CD4-positive, alpha-beta memory T cell (primary cell): ENCODE measurements at places on chromosomes 7 and 10. TPM values are rescaled to one million over a fixed set of nuclear protein-coding genes. Genes with fewer than 3 reads are reported as not detected.

GRCh38 chr7:111223802-111224253 is 132.9 kb downstream of the LRRN3 start:
- no peaks in the 10 kb centered on the region for H3K36me3 ChIP-seq
- H3K27ac ChIP-seq, result no peak overlapping the region
- DNase-seq, result no peak
- H3K27me3 ChIP-seq, result no peaks in the 10 kb centered on the region

- H3K27me3 ChIP-seq, result no peaks in the 10 kb centered on the region
- no peaks in the 10 kb centered on the region for H3K36me3 ChIP-seq
- no peak for DNase-seq
- no peaks in the 10 kb centered on the region for H3K4me1 ChIP-seq
- H3K27ac ChIP-seq, result no peak overlapping the region
Observed at GRCh38 chr10:33385686-33386085, 51.2 kb upstream of the NRP1 start.

DNA sequence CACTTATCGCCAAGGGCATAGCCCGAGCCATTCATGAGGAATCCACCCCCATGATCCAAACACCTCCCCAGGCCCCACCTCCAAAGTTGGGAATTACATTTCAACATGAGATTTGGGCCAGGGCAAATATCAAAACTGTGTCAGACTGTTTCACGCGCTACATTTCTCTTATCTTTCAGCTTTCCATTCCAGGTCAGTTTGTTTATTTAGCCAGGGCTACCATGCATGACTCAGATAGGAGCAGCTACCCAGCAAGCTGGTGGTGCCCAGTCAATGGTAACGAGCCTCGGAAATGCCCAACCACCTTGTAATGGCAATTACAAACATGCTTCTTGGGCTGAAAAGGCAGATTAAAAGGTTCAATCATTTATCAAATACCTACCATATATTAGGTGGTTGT is 43.6 kb upstream of the BAMBI start:
- H3K27ac ChIP-seq, result no peak overlapping the region
- H3K4me3 ChIP-seq, result no peak overlapping the region
- no peak for DNase-seq
- no peaks in the 10 kb centered on the region for H3K36me3 ChIP-seq
- H3K4me1 ChIP-seq, result no peaks in the 10 kb centered on the region

DNA sequence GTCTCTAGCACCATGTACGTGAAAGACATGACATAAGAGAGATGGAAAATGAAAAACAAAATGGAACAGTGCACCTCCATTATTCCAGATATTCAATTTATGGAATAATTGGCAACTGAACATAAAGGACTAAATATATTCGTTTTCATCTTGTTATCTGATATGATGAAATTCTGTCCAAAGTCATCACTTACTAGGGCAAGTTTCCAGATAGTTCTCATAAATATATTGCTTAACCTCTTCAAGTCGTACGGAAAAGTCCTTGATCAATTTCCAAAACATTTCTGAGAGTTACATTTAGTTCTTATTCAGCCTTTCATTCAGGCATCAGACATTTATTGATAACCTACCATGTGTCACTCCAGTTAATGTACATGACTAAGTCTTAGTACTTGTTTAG is 185.2 kb downstream of the HGF start:
- no peak overlapping the region for H3K4me3 ChIP-seq
- no peak overlapping the region for H3K27ac ChIP-seq
- H3K27me3 ChIP-seq, result no peaks in the 10 kb centered on the region
- H3K36me3 ChIP-seq, result no peaks in the 10 kb centered on the region
- H3K4me1 ChIP-seq, result no peaks in the 10 kb centered on the region
- no peak for DNase-seq

DNA sequence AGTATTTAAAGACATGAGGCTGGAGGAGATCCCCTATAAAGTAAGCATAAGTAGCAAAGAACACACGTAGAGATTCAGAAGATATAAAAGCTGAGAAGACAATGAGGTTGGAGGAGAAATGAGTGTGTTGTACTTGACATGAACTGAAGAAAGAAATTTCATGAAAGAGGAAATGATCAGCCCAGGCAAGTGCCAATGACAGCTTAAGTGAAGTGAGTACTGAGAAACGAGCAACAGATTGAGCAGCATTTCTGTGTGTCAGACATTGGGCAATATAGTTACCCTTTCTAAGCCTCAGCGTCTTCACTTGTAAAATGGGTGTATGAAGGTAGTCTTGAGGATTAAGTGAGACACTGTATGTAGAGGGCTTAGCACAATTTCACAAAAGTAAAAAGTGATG is 4.8 kb upstream of the LIPA start:
- H3K4me3 ChIP-seq, result no peak overlapping the region
- no peaks in the 10 kb centered on the region for H3K27me3 ChIP-seq
- H3K4me1 ChIP-seq, result peaks cover 3% of the 10 kb centered on the region
- H3K36me3 ChIP-seq, result no peaks in the 10 kb centered on the region
- H3K27ac ChIP-seq, result no peak overlapping the region

- no peaks in the 10 kb centered on the region for H3K27me3 ChIP-seq
- H3K4me1 ChIP-seq, result no peaks in the 10 kb centered on the region
- no peaks in the 10 kb centered on the region for H3K36me3 ChIP-seq
- no peak for DNase-seq
Observed at GRCh38 chr7:115368998-115369397, 447.1 kb downstream of the MDFIC start.

GRCh38 chr7:106957766-106958165 is 86.7 kb upstream of the PRKAR2B start:
- H3K27ac ChIP-seq, result no peak overlapping the region
- no peaks in the 10 kb centered on the region for H3K36me3 ChIP-seq
- H3K27me3 ChIP-seq, result no peaks in the 10 kb centered on the region
- no peak for DNase-seq

DNA sequence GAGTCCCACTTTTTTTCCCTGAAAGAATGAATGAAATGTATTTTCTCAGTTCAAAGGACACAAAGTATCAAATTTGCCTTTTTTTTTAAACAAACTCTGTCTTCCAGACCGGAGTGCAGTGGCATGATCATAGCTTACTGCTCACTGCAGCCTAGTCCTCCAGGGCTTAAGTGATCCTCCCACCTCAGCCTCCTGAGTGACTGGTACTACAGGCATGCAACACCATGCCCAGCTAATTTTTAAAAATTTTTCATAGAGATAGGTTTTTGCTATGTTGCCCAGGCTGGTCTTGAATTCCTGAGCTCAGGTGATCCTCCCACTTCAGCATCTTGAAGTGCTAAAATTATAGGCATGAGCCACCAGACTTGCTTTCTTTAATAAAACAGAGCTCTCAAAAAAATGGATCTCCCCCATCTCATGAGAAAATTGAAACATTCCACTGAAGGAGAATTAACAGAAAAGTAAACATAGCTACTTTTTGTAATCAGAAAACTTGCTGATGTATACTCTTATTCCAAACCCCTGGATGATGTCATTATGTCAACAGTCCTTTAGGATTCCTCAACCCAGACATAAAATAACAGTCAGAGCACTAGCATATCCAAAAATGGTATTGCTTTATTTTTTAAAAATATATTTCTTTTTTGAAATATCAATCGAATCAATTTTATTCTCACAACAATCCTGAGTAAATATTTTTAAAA is 12.3 kb upstream of the TRDMT1 start:
- no peak overlapping the region for H3K27ac ChIP-seq
- H3K27me3 ChIP-seq, result no peaks in the 10 kb centered on the region
- no peaks in the 10 kb centered on the region for H3K36me3 ChIP-seq
- no peak for DNase-seq
- H3K4me1 ChIP-seq, result peaks cover 17% of the 10 kb centered on the region

- no peak overlapping the region for H3K4me3 ChIP-seq
- peaks cover 7% of the 10 kb centered on the region for H3K4me1 ChIP-seq
- no peaks in the 10 kb centered on the region for H3K27me3 ChIP-seq
- no peak for DNase-seq
- H3K36me3 ChIP-seq, result no peaks in the 10 kb centered on the region
Observed at GRCh38 chr7:92768501-92769393, 67.6 kb downstream of the CDK6 start.

DNA sequence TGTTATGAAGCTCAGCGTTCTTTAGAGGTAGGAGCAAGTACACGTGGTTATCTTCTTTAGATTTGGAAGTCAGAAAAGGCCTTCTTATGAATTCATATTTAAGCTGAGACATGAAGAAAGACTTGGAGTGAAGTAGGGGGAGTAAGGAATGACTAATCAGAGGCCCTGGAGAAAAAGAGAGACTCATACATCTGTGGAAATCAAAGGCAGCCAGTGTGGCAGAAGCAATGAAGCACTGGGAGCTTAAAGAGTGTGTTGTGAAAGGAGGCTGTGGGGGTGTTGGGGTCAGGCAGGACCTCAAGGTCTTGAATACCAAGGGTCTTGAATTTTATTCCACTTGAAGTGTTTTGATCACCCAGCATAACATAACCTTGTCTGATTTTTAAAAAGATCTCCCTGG is 35.7 kb upstream of the FGL2 start:
- no peak for DNase-seq
- peaks cover 9% of the 10 kb centered on the region for H3K4me1 ChIP-seq
- no peak overlapping the region for H3K27ac ChIP-seq
- H3K36me3 ChIP-seq, result no peaks in the 10 kb centered on the region
- H3K4me3 ChIP-seq, result no peak overlapping the region
- H3K27me3 ChIP-seq, result no peaks in the 10 kb centered on the region

DNA sequence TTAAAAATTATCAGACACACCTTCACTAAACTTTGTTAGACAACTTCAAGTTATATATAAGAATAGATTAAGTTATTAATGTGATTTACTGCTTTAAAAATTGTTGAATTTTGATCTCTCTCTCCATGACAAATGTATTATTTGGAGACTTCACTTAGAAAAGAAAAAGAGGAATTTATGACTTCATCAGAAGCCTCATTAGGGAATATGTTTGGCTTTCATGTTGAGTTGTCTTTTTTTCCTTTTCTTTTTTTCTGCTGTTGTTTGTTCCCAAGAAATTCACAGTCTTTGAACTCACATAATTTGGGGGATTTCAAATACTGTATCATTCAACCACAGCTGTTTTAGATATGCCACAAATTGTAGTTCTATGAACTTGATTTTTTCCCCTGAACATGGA is 149.5 kb downstream of the PPP1R9A start:
- no peaks in the 10 kb centered on the region for H3K27me3 ChIP-seq
- no peak overlapping the region for H3K27ac ChIP-seq
- H3K4me1 ChIP-seq, result no peaks in the 10 kb centered on the region
- no peak for DNase-seq

GRCh38 chr10:102615361-102615760 is 28.9 kb upstream of the TRIM8 start:
- no peaks in the 10 kb centered on the region for H3K27me3 ChIP-seq
- peaks cover 28% of the 10 kb centered on the region for H3K36me3 ChIP-seq

DNA sequence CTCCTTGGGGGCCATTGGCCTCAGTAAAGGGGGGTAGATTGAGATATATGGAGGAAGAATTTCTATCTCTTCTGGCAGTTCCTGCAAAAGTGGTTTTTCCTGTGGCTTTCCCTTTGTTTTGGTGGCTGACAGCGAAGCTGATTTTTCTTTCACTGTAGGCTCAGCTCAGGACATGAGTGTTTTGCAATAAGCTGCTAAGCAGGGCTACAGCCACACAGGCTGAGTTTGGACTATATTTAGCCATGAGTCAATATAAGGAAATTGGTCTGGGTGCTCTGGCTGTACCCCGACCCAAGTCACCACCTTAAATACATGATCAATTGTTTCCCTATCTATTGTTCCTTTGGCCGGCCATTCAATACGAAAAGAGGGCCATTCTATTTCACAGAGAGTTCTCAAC is 212.7 kb upstream of the KCND2 start:
- H3K4me3 ChIP-seq, result no peak overlapping the region
- no peaks in the 10 kb centered on the region for H3K4me1 ChIP-seq
- no peak overlapping the region for H3K27ac ChIP-seq
- H3K36me3 ChIP-seq, result no peaks in the 10 kb centered on the region

GRCh38 chr10:86449926-86450558 is 71.5 kb downstream of the WAPL start:
- peaks cover 10% of the 10 kb centered on the region for H3K4me1 ChIP-seq
- no peaks in the 10 kb centered on the region for H3K27me3 ChIP-seq
- H3K36me3 ChIP-seq, result peaks cover 43% of the 10 kb centered on the region
- DNase-seq, result no peak
- H3K4me3 ChIP-seq, result no peak overlapping the region
- no peak overlapping the region for H3K27ac ChIP-seq

GRCh38 chr10:114272696-114273095 is 33.6 kb downstream of the VWA2 start:
- H3K27ac ChIP-seq, result no peak overlapping the region
- no peaks in the 10 kb centered on the region for H3K36me3 ChIP-seq
- no peak for DNase-seq
- no peaks in the 10 kb centered on the region for H3K4me1 ChIP-seq

- H3K27ac ChIP-seq, result no peak overlapping the region
- H3K4me3 ChIP-seq, result no peak overlapping the region
- DNase-seq, result peak; percentile 55
- H3K36me3 ChIP-seq, result no peaks in the 10 kb centered on the region
- H3K4me1 ChIP-seq, result no peaks in the 10 kb centered on the region
- no peaks in the 10 kb centered on the region for H3K27me3 ChIP-seq
Observed at GRCh38 chr10:6416892-6417512, 163.1 kb downstream of the PRKCQ start.

DNA sequence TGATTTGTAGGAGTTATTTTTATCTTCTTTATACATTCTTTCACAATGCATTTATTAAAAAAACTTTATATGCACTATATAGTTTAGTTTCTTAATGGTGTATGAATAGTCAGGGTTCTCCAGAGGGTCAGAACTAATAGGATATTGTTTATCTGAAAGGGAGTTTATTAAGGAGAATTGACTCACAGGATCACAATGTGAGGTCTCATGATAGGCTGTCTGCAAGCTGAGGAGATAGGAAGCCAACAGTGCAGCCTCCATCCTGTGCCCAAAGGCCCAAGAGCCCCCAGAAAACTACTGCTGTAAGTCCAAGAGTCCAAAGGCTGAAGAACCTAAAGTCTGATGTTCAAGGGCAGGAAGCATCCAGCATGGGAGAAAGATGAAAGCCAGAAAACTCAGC is 192.8 kb upstream of the AHR start:
- H3K4me3 ChIP-seq, result no peak overlapping the region
- no peaks in the 10 kb centered on the region for H3K27me3 ChIP-seq
- H3K36me3 ChIP-seq, result no peaks in the 10 kb centered on the region
- H3K27ac ChIP-seq, result no peak overlapping the region
- no peak for DNase-seq

GRCh38 chr10:92822964-92823363 is 25.4 kb upstream of the EXOC6 start:
- no peaks in the 10 kb centered on the region for H3K27me3 ChIP-seq
- no peaks in the 10 kb centered on the region for H3K36me3 ChIP-seq
- H3K4me1 ChIP-seq, result peaks cover 11% of the 10 kb centered on the region
- no peak overlapping the region for H3K27ac ChIP-seq
- no peak for DNase-seq

The PON1 gene
- not detected for polyA plus RNA-seq

The TLX1 gene
- polyA plus RNA-seq, result not detected

The AKR1D1 gene
- polyA plus RNA-seq, result not detected

The LHFPL3 gene
- polyA plus RNA-seq, result not detected

The KCNMA1 gene
- not detected for polyA plus RNA-seq

The ZNF804B gene
- not detected for polyA plus RNA-seq

The TDRD1 gene
- not detected for polyA plus RNA-seq

The RADIL gene
- not detected for polyA plus RNA-seq

The CRHR2 gene
- not detected for polyA plus RNA-seq

The PCLO gene
- polyA plus RNA-seq, result not detected

The OR2A42 gene
- polyA plus RNA-seq, result not detected

The EPDR1 gene
- polyA plus RNA-seq, result 0.37 TPM
